SHP77 treated with DMSO at 0.1 percent for 48 hours (cell line): ENCODE measurements at places on chromosomes 11 and 22.

- no peak for DNase-seq
These were observed 539.2 kb downstream of the BUD13 start for GRCh38 chr11:116233561-116233960.

DNA sequence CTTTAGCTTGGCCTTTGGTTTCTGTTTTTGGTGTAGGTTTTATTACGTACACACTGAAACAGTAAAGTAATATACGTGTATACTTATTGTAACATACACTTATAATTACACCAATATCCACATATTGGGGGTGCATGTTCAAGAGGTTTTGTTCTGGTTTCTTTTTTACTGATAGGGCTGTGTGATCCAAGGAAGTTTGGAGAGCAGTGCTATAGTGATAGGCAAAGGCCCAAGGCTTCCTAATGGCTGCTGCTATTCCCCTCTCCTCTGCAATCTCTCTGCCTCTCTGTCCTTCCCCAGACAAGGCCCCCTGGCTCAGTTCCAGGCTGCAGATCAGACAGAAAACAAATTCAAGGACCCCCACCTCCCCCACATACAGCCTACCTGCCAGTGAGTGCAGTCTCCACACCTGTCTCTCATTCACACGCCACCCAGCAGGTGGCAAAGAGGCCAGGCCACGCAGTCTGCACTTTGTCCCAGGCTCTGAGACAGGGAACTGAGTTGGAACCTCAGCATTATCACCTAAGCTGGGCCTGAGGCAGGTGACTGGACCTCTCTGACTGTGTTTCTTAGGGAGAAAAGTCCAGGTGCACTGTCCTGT is 15.1 kb downstream of the TMEM184B start:
- DNase-seq: peak; percentile 15

GRCh38 chr22:20106849-20107237 is 9.1 kb upstream of the RANBP1 start:
- DNase-seq: no peak

- no peak for DNase-seq
These were observed 678.7 kb downstream of the BRD1 start for GRCh38 chr22:49148895-49149418.

- DNase-seq: no peak
These were observed 149.6 kb upstream of the MTNR1B start for GRCh38 chr11:92819830-92820229.

DNA sequence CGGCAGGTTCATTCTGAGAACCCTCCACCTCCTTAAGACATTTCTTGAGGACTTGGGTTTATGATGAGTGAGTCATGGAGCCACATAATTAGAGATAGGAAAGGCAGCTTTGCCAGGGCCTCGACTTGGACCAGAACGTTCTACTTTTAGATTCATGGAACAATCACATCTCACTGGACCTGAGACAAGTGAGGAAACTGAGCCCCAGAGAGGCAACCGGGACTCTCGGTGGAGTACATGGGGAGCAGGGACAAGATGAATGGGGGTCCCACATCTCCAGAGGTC is 59.5 kb downstream of the LINC01488 start:
- DNase-seq: no peak

- DNase-seq: no peak
These were observed 204.0 kb downstream of the TBC1D22A start for GRCh38 chr22:46966495-46966845.

DNA sequence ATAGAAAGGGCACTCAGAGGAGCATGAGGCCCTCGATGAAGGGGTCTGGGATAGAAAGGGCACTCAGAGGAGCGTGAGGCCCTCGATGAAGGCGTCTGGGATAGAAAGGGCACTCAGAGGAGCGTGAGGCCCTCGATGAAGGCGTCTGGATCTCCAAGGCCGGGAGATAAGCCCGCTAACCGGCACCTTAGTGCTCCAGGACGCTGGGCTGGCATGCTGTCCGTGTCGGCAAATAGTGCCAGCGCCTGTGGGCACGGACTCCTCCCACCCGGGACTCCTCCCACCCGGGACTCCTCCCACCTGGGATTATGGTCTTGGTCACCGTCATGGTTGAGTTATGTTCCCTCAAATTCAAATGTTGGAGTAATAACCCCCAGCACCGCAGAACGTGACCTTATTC is 725.3 kb downstream of the BRD1 start:
- DNase-seq: no peak

- peak; percentile 30 for DNase-seq
These were observed 2.2 kb downstream of the RFPL2 start for GRCh38 chr22:32202539-32203180.

GRCh38 chr11:134579724-134580609 is 167.9 kb upstream of the B3GAT1 start:
- DNase-seq: no peak

DNA sequence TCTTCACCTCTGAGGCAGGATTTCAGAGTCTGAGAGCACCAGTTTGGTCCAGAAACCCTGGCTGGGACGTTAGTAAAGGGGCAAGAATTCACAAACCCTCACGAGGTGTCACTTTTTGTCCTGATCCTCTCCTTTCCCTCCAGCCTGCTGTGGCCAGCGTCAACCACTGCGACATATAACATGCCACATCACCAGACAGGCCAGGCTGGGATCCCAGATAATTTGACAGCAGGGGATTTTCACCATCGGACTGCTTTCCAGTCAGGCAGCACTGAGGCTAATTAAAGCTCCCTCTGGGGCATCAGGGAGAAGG is 36.8 kb upstream of the RBFOX2 start:
- DNase-seq: no peak

GRCh38 chr11:92768121-92768840 is 201.2 kb upstream of the MTNR1B start:
- no peak for DNase-seq

GRCh38 chr11:70851308-70851707 is 401.1 kb downstream of the SHANK2 start:
- no peak for DNase-seq

GRCh38 chr11:46490666-46491065 is 99.1 kb upstream of the CHRM4 start:
- no peak for DNase-seq

DNA sequence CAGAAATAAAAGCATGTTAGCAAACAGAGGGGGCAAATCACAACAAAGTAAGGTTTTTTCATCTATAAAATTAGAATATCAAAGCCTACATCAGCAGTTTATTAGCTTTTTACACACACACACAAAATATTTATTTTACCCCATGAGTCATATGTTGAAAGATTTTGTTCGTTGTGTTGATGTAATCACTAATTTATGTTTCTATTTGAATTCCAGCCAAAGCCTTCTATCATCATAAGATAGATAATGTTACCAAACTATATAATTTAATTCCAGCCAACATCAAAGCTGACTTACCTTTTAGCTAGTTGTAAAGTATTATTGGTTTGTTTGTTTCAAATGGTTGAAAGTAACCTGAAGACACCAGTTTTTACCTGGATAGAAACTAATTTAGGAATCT is 458.0 kb upstream of the ARHGAP42 start:
- DNase-seq: no peak

DNA sequence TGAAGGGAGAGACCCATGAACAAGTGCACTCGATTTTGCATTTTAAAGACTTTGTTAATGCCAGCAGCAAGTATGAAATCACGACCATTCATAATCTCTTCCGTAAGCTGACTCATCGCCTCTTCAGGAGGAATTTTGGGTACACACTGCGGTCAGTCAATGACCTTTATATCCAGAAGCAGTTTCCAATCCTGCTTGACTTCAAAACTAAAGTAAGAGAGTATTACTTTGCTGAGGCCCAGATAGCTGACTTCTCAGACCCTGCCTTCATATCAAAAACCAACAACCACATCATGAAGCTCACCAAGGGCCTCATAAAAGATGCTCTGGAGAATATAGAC is 5.9 kb downstream of the SERPIND1 start:
- DNase-seq: no peak

GRCh38 chr11:2085251-2086066 is 53.7 kb downstream of the IGF2 start:
- DNase-seq: no peak

GRCh38 chr22:36589856-36590255 is 60.9 kb upstream of the EIF3D start:
- no peak for DNase-seq

- no peak for DNase-seq
These were observed 61.8 kb upstream of the POU2AF2 start for GRCh38 chr11:111183706-111184105.
